NCI-H2227 treated with DMSO at 0.1 percent for 48 hours (cell line): ENCODE measurements at places on chromosomes 6 and 20.

DNA sequence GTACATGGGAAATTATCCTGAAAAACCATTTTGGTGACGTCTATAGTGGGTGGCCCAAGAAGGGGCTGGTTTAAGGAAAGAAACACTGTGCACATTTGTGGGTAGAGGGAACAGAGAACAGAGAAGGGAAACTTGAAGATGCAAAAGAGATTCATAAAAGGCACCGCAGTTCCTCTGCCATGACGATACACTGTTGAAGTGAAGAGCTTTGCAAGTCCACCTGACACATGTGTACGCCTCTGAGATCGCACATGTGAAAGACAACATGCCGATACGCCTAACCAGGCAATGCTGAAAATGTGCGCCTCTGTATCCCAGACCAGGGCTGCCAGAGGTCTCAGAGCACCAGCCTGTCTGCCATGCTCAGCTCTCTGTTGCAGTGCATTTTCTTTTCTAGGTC lies 180.9 kb downstream of the KIF16B start:
- DNase-seq = no peak

DNA sequence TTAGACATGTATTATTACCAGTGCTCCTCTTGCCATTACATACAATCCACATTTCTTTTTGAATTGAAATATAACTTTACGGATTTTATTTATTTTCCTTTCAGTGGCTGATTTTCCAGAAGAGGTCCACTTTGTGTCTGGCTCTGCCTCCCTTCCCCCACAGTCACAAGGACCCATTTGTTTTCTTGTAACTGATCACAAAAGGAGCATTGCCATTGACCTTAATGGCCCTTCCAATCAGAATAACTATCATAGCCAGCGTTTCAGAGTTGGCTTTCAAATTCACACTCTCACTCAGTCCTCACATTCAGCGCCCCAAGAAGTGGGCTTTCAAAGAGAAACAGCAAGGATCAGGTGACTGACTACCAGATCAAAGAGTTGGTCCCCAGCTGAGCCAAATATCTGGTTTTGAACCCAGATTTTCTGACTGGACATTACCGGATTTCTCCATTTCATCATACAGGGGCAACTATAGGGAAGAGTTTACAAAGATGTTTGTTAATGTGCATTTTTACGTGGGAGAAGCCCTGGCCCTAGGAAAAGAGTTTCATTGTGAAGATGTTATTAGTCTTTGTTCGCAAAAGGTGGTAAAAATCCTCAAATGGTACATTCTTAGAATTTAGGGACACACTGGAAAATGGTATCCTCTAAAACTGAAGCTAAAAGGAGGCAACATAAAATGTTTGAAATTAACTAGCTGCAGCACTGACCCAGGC lies 2.0 kb upstream of the SLC22A23 start:
- no peak for DNase-seq

- DNase-seq = no peak
Observed at GRCh38 chr6:33160728-33161344, 31.4 kb downstream of the COL11A2 start.

GRCh38 chr20:32216179-32217142 lies 8.8 kb downstream of the POFUT1 start:
- no peak for DNase-seq

DNA sequence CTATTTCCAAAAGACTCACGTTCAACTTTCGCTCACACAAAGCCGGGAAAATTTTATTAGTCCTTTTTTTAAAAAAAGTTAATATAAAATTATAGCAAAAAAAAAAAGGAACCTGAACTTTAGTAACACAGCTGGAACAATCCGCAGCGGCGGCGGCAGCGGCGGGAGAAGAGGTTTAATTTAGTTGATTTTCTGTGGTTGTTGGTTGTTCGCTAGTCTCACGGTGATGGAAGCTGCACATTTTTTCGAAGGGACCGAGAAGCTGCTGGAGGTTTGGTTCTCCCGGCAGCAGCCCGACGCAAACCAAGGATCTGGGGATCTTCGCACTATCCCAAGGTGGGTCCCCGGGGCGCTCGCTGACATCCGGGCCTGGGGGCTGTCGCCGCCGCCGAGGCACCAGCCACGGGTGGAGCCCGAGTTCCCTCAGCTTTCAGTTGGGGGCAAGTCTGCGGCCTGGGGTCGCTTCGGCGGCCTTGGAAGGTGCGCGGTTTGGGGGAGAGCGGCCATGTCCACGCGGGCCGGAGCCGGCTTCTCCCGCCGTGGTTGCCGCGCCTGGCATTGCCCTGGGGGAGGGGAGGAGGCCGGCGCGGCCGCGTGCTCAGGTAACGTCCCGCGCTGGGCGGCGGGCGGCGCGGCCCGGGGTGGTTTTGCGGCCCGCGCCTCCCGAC lies 429 bp downstream of the AMD1 start:
- no peak for DNase-seq

GRCh38 chr6:47977314-47977713 lies 133.7 kb downstream of the PTCHD4 start:
- no peak for DNase-seq
